ENCODE measurements at places on chromosomes 12 and 14.

- DNase-seq, result no peak
These were observed 40.2 kb downstream of the SCARB1 start for GRCh38 chr12:124823272-124823970.

- no peak for DNase-seq
These were observed 91.4 kb downstream of the SUDS3 start for GRCh38 chr12:118467641-118468305.

- no peak for DNase-seq
These were observed 846.7 kb downstream of the TMEM121 start for GRCh38 chr14:106372870-106373652.

DNA sequence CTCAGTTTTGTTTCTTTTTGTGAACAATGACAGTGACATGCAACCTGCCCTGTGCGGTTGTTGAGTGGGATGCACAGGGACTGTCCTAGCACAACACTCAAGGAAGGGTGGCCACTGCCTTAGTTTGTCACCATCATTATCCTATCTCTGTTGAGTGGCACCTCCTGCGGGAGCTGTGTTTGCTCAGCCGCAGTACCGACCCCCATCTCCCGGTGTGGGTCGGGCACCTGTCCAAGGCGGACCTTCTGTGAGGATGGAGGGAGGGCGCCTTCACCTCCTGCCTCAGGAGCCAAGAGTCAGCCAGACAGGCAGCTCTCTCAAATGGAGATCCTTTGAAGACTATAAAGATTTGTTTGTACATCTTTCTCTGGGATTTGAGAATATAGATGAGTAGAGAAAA, 142.1 kb downstream of the TSPAN9 start:
- no peak for DNase-seq

- no peak for DNase-seq
These were observed 203.4 kb downstream of the KIF26A start for GRCh38 chr14:104341532-104342434.

GRCh38 chr14:22549981-22550673, 38.9 kb downstream of the DAD1 start:
- DNase-seq, result no peak

GRCh38 chr12:45789025-45789424, 59.5 kb downstream of the ARID2 start:
- no peak for DNase-seq

- no peak for DNase-seq
These were observed 44.6 kb upstream of the KRAS start for GRCh38 chr12:25295361-25295760.

DNA sequence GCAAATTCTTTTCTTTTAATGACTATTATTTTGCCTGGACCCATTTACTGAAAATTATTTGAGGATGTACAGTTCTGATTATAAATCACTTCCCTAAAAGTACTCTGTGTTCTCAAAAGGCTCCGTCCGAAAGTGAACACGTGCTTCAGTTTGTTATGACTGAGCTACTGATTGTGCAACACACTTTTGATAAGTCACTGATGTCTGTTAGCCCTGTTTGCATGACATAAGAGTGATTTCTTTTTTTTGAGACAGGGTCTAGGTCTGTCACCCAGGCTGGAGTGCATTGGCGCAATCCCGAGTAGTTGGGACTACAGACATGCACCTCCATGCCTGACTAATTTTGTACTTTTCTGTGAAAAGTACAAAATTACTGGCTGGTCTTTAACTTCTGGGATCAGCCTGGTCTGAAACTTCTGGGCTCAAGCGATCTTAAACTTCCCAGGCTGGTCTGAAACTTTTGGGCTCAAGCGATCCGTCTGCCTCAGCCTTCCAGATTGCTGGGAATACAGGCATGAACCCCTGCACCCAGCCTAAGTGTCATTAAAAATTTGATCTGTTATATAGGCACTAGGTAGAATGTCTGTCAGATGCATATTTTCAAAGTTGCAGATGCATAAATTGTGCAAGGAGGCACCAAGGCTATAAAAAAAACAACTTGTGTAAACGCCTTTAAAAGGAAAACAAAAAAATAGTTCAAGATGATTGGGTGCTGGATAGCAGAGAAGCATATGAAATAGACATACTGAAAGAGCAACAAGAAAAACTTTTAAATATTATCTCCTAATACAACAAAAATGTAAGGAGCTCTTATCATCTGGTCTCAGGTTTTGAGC, 111.5 kb downstream of the SRGAP1 start:
- DNase-seq, result no peak

DNA sequence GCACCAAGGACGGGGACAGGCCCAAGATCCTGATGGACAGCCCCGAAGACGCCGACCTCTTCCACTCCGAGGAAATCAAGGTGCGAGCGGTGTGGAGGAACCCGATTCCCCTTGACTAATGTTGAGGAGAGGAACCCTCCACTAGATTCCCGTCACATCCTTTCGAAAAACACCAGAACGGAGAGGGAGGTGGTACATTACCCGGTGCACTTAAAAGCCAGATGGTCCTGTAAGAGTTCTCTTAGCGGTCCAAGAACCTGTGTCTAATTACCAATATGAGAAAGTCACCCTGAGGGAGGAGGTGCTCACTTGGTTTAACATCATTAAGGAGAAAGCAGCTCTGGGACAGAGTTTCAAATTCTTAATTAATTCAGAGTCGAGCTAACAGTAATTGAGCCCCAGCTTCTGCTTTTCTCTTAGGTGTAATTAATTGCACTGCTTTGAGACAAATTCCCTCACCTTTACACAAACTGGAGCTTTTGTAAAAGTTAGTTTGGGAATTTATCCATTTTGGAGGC, 450 bp downstream of the PRKAB1 start:
- no peak for DNase-seq

DNA sequence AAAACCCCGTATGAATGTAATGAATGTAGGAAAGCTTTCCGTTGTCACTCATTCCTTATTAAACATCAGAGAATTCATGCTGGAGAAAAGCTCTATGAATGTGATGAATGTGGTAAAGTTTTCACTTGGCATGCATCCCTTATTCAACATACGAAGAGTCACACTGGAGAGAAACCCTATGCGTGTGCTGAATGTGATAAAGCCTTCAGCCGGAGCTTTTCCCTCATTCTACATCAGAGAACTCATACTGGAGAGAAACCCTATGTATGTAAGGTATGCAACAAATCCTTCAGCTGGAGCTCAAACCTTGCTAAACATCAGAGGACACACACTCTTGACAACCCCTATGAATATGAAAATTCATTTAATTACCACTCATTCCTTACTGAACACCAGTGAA, 23.8 kb downstream of the ZNF891 start:
- no peak for DNase-seq

DNA sequence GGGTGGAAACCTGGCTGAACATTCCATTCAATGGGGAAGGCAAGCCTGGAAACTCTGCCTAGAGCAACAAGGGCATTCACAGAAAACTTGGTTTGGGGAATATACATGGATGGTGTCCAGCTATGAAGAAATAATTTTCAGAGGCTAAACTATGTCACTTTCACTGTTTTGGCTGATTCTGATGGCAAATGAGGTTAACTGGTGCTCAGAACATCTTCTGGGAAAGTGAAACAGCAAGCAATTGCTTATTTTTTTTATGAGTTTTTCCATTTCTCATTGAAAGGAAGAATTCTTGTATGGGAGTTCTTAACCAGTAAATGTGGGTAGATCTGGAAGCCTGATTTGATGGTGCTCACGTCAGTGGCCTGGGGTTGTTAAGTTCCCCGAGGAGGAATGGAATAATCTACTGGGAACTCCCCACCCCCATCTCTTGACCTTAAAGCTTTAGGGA, 132.8 kb upstream of the BTG1 start:
- DNase-seq, result no peak

GRCh38 chr12:117344716-117345115, 16.7 kb downstream of the NOS1 start:
- DNase-seq, result no peak

- DNase-seq, result no peak
These were observed 15.0 kb upstream of the SMARCC2 start for GRCh38 chr12:56204275-56204674.

GRCh38 chr12:117284140-117284539, 77.3 kb downstream of the NOS1 start:
- DNase-seq, result no peak

DNA sequence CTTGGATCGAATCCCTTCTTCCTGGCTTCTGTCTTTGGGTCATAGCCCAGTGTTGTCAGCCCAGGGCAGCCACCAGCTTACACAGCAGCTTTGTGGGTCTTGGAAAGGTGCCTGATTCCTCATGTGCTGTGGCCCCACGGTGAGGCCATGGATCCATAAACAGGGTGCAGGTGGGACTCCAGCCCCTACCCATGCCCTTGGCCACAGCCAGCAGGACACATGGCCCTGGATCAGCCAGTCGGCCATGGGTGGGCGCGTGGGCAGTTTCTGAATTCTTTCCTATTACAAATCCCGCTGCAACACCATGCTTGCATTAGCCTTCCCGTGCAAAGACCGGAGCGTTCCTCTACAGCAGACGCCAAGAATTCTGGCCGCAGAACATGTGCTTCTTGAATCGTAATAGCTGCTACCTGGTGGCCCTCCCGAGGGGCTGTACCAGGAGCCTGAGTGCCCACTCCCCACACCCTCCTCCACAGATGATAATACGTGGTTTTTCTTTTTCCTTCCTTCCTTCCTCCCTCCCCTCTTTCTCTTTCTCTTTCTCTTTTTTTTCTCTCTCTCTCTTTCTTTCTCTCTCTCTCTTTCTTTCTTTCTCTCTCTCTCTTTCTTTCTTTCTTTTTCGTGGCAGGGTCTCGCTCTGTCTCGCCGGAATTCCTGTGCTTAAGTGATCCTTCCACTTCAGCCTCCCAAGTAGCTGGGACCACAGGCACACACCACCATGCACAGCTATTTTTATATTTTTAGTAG, 2.9 kb upstream of the MMP17 start:
- no peak for DNase-seq

- DNase-seq, result no peak
These were observed 414.8 kb upstream of the LMO3 start for GRCh38 chr12:17020765-17021164.

- DNase-seq, result no peak
These were observed 102.8 kb upstream of the BCAT1 start for GRCh38 chr12:25051656-25052195.

GRCh38 chr12:84793558-84794367, 118.8 kb downstream of the SLC6A15 start:
- DNase-seq, result no peak

GRCh38 chr14:59013672-59014298, 174.7 kb upstream of the DAAM1 start:
- no peak for DNase-seq

GRCh38 chr14:76446921-76447320, 71.0 kb downstream of the ESRRB start:
- no peak for DNase-seq

DNA sequence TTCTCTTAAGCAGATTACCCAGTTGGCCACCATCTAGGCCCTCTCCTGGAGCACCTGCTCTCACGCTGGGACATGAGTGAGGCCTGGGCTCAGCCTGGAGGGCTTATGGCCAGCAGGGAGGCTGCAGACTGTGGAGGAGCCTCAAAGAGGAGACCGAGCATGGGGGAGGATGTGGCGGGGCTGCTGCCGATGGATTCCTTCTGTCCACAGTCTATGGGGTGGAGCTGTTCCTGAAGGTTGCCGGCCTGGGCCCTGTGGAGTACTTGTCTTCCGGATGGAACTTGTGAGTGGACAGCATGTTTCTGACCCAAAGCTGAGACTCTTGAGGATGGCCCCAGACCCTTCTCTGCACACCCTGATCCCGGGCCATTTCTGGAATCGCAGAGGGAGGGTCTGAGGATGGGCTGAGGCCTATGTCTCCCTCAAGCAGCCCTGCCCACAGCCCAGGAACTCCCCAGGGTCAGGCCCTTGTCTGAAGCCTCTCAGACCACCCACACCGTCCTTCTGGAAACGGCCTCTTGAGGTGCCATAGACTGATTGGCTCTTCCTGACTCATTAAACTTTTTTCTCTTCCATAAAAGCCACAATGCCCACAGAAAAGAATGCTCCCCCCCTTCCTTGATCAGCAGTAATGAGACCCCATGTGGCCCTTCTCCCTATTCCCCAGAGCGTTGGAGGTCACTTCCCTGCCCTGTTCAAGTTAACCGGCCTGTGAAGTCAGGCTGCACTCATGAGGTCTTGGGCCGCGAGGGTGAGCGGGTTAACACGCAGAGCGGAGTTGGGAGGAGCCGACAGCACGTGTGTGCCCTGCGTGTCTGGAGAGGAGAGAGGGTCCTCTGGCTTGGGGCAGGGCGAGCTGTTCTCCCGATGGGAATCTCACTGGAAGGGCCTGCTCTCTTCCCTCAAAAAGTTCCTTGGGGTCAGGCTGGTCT, 49.0 kb downstream of the SLC8B1 start:
- DNase-seq, result no peak

GRCh38 chr14:89549381-89550125, 132.5 kb upstream of the FOXN3 start:
- DNase-seq, result no peak

DNA sequence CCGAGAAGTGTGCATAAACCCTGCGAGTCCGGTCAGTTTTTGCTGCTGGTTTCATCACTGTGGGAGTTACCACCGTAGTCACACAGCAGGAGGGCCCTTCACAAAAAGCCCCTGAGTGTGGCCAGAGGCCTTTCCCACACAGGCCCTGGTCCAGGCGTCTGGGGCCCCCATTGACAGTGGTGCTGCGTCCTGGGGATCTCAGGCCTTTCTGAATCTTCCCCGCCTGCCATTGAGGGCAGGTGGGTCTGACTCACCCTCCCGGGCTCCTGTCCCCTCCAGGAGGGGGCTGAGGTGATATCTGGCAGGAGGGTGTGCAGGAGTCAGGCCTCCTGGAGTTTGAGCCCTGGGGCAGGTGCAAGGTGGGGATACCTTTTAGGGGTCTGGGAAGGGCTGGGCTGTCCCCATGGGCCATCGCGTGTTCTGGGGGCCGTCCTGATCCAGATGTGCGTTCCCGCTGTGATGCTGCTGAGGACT, 358.5 kb downstream of the TMEM121 start:
- no peak for DNase-seq

GRCh38 chr14:56126637-56126913, 8.4 kb downstream of the PELI2 start:
- no peak for DNase-seq
